ENCODE measurements at places on chromosomes 11 and 22.

GRCh38 chr11:45374653-45375059 lies 88.5 kb upstream of the SYT13 start:
- peak; percentile 53 for DNase-seq

- DNase-seq: no peak
Observed at GRCh38 chr11:13098616-13099289, 89.6 kb downstream of the RASSF10 start.

DNA sequence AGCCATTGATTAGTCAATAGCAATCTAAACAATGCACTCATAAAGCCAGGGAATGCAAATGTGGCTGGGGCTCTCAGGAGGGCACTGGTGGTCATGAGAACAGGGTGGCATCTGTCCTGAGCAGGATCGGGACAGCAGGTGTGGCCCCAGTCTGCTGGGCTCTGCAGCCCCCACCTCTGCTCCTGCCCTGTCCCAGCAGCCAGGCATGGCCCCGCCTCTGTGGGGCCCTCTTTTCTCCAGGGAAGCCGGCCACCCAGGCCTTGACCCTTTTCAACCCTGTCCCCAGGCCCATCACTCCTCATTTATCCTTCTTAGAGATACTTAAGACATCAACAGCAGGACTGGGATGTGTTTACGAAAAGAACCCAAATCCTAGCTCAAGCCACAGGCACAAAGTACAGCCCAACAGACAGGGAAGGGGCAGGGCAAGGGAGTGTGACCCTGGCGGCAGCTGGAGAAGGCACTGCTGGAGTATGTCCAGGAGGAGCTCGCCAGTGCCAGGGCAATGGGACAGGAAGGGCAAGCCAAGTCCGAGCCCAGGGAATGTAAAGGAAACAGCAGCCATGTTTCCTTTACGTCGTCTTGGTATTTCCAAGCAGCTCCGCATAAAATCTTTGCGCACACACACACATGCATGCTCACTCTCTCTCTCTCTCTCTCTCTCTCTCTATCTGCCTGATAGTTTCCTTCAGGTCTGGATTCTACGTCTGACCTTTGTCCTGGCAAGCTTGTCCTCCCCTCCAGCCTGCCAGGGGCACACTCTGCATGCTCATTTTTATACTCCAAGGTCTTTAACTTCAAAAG lies 59.9 kb downstream of the DGCR2 start:
- peak; percentile 47 for DNase-seq

GRCh38 chr22:37471727-37472417 lies 14.3 kb downstream of the MFNG start:
- DNase-seq: no peak

GRCh38 chr11:114237321-114238280 lies 58.6 kb upstream of the NNMT start:
- no peak for DNase-seq

- DNase-seq: no peak
Observed at GRCh38 chr11:126167488-126167887, 44.0 kb downstream of the RPUSD4 start.

GRCh38 chr22:17675584-17675983 lies 37.0 kb downstream of the BCL2L13 start:
- DNase-seq: no peak

DNA sequence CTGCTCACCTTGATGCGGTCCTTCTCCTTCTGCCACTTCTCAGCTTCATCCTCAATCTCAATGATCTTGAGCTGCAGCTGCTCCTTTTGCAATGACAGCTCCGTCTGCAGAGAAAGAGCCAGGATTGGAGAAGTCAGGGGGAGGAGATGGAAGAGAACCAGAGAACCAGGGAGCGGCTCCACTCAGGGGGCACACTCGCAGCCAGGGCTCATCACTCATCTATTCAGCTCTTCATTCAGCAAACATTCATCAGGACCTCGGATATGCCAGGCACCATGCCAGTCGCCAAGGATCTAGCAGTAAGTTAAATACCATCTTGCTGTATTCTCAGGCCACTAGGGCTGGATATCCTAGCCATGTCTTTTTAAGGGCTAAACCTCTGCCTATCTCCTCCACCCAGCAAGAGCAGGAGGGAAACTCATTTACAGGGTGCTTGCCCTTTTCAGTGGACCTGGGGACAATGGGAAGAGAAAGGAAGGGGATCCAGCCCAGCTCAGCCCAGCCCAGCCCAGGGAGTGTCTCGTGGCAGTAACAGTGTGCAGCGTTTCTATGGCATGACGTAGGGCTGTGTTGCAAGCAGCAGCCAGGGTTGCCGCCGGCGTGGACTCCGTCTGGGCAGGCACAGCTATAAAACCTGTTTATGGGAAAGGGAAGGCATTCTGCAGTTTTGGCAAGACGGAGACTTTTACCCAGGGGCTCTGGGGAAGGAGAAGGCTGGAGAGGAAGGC lies 9.4 kb downstream of the TRIM29 start:
- no peak for DNase-seq

- no peak for DNase-seq
Observed at GRCh38 chr11:85582111-85582510, 45.0 kb downstream of the DLG2 start.

Data from dermis blood vessel endothelial cell (primary cell).